WERI-Rb-1 (cell line): ENCODE measurements at places on chromosomes 7 and 10.

DNA sequence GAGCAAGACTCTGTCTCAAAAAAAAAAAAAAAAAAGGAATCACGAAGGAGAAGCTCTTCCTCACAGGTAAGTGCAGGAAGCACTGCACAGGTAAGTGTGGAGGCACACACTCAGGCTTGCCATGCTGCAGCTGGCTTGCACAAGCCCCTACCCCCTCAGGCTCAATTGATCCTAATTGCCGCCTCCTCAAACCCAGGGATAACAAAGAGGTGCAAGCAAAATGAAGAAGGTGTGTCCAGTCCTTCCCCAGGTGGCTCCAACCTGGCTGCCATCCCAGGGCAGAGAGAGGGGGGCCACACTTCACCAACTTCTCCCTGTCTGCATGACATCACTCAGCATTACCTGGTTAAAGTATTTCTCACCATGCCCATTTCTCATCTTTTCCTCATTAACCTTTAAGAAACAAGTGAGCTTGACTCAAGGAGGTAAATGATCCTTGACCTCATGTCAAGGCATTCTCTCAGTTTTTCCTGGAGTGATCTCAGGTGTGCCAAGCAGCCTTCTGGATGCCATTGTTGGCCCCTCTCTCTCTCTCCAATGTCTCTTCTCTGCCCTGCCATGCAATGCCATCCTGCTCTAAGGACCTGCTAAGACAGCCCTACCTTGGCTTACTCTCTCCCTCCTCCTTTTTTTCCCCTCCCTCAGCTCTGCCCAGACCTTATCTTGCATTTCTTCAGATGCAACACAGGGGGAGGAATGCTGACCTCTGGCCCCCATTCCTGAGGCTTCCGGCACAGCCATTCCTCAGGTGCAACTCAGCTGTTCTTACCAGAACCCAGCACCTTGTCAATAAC, 13.0 kb upstream of the TRPV6 start:
- DNase-seq, result no peak

GRCh38 chr7:43196379-43196778, 83.9 kb downstream of the HECW1 start:
- no peak for DNase-seq

DNA sequence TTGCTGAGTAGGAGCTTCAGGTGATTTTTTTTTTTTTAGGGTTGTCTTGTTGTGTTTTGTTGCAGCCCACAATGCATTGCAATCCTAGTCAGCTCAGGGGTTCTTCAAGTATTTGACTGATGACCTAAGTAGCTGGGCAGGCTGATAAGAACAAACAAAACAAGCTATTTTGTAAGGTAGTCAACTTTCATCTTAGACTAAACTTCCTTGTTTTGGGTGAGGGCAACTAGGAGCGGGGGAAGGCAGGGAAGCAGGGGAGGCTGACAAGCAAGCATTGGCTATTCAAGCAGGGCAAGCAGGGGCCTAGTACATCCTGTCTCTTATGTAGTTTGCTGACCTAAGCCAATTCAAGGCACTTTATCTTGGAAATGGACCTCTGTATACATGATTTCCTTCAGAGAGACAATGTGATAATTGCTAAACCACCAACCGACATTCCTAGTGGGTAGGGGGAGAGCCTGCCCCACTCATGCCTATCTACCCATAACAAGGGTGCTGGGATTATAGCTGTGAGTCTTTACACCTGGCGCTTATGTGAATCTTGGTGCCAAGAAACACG, 163.3 kb upstream of the PRKCQ start:
- DNase-seq, result no peak

DNA sequence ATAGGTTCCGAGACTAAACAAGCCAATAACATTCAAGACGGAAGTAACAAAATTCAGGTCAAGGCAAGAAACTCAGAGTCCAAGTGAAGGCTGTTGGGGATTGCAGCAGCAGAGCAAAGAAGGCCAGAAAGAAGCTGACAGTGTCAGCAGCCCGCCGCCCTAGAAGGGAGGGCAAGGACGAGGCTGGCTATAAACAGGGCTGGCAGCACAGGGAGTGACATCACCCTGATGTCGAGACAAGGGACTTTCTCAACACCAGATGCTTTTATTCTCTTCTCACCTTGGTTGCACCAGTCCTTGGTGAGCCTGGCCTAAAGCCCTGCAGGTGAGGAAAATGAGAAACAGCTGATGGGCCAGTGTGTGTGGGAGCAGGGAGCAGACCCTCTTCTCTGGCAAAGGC, 687.7 kb upstream of the NRP1 start:
- DNase-seq, result no peak

DNA sequence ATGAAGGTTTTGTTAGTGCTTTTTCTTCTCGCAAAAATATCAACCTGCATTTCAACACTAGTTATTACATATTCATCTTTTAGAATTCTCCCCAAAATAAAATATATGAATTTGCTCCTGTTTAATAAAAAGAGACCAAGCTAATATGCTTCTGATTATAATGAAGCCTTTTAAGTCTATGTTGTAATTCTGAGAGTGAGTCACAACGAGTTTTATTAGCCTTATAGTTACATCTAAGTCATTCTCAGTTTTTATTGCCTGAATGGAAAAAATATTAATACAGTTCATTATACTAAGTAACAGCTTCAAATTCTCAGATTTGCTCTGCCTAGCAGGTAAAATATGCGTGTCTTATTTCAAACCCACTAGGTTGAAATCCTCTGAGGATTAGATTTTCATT, 152.4 kb upstream of the CELF2 start:
- no peak for DNase-seq

DNA sequence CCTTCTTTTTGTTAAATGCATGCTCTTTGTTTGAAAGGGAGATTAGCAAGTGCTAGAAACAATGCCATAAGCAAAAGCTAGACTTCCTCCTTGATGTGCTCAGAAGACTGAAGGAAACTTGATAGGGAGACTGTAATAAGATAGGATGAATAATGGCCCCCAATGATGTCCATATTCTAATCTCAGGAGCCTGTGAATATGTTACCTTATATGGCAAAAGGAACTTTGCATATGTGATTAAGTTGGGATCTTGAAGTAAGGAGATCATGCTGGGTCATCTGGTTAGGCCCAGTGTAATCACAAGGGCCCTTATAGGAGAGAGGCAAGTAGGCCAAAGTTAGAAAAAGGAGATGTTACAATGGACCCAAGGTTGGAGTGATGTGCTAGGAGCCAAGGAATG, 13.6 kb upstream of the LIPM start:
- DNase-seq, result no peak

DNA sequence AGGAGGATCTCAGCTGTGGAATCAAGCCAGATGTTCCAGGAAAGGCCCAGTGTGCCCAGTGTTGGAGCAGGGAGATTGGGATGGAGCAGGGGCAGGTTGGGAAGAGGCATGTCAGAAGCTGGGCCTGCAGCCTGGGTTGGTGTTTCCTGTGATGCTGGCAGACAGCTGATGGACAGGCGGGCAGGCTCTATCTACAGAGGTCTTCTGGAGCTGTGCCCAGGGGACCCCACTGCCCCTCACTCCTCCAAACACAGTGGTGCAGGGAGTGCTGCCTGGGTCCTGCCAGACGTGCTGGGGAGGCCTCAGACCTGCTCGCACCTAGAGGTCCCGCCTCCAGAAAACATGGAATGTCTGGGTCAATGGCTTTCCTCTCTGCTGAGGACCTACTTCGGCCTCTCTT, 182.9 kb upstream of the TCERG1L start:
- no peak for DNase-seq

- DNase-seq, result no peak
These were observed 37.6 kb downstream of the FAM204A start for GRCh38 chr10:118304521-118304920.
